AG09319 (cell line): ENCODE measurements at places on chromosomes 4 and X.

- DNase-seq: no peak
Observed at GRCh38 chr4:72661830-72662229, 92.8 kb upstream of the ADAMTS3 start.

DNA sequence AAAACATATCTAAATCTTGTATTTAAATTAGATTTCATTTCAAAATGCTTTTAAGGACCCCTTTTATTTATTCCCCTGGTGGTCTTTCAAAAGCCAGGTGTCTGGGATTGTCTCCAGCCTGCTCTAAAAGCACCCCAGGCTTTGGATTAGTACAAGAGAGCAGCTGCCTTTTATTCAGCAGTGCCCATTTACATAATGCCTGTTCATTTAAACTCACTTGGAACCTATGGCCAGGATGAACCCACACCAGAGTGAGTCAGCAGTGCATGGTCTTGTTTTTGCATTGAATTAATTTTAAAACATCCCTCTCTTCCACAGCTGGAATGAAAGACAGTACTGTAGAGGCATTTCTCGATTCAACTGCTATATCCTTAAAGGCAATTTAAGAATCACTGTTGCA, 64.1 kb upstream of the TENM3 start:
- DNase-seq: no peak

DNA sequence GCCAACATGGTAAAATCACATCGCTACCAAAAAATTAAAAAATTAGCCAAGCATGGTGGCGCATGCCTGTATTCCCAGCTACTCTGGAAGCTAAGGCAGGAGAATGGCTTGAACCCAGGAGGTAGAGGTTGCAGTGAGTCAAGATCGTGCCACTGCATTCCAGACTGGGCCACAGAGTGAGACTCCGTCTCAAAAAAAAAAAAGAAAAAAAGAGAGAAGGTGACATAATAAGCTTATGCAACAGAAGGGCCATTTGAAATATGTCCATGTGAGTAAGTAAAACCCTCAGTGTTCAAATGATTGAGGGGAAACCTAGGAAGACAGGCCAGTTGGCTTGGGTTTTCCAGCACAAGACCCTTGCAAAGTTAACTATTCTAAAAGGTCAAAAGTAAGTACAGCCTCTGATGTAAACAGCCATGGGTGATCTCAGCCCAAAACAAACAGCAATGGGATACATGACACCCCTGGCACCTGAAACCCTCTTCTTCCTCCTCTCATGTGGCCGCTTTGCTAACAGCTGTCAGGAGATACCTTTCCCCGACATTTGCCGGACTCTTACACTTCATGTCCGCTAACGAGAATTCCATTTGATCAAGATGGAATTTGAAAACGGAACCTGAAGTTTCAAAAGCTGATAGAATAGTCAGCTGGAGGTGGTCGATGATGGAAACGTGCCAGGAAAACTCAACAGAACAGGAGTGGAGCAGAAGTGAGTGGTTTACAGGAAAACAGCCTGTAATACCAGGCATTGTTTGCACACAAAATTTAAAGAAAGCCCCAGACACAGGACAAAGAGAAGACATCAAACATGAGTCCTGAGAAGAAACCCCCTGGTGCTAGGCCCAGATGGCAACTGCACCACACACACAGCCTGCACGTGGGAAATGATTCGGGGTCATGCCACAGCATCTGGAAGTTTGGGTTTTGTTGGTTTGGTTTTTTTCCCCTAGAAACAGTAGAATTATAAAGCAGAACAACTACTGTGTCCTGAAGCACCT, 93.0 kb upstream of the STS start:
- no peak for DNase-seq

DNA sequence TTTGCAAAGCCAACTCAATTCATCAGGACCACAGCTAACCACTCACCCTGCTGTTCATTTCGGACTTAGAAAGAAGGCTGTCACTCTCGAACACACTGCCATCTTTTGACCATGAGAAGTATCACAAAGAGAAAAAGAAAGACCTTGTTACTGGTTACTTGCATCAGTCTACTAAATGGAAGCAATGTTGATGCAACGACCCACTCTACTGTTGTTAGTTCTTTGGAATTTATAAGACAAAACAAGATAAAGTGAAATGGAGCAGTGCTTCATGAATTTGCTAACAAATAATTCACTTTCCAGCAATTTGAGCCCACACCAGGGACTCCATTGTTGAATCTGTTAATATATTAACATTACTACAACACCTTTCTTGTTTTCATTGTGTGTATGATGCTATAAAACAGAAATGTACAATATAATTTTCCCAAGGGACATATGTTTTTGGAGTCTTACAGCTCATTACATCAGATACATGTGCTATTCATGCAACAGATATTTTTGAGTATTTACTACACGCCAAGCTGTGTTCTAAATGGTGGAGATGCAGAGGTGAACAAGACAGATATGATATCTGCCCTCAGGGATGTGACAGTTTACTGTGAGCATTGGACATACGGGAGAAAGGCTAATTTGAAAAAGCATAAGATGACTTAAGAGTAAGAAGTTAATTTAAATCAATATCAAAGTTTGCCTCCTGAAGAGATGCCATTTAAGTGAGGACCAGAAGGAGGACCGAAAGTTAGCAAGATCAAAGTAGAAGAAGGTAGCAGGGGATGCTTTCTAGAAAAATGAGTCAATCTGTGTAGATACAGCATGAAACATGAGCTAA, 87.2 kb downstream of the AREG start:
- peak; percentile 80 for DNase-seq

GRCh38 chr4:80423553-80424224, 88.2 kb downstream of the CFAP299 start:
- DNase-seq: no peak

GRCh38 chr4:182564724-182565369, 321.6 kb downstream of the TENM3 start:
- DNase-seq: no peak

DNA sequence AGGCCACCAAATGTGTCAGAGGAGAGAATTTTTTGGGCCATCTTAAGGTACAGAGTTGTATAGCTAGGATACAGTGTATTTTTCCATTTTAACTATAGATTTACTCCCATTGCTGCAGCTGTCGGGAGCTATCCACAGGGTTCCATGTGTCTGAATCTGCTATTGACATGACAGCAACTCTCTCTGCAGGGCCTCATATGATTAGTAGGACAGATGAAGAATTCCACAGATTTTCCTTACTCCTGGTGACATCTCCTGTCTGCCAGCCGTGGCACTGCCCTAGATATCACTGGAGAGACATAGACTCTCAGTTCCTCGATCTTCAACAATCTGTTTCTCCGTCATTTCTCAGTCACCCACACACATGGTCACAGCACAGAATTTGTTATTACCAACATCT, 86.5 kb downstream of the SPCS3 start:
- DNase-seq: no peak

DNA sequence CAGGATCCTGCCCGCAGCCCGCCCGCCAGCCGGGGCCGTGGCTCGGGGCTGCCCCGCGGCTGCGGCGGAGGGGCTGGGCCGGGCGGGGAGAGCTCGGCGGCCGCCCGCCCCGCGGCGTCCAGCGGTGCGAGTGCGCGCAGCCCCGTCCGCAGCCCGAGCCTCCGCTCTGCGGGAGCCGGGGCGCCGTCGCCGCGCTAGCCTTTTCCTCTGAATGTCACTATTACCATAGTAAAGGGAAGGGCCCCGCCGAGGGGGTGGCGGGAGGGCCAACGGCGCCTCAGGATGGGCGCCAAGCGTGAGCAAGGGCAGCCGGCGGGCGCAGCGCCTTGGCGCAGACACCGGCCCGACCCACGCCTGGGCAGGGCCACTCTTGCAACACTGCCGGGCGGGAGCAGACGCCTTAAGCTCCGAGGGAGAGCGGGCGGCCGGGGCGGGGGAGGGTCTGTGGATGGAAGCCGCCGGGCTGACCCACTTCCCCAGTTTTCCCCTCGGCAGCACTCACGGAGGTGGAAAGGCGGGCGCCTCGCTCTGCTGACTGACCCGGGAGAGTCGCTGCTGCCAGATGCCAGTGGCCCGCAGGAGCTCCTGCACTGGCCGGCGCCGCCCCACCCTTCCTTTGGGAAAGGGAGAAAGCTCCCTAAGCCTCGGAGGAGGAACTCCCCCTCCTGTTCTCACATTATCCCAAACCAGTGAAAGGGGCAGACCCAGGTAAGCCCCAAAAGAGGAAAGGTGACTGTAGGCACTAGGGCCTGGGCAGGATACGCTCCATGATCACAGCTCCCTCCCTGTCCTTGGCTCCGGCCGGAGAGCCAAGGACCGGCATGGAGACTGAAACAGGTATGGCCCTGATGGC, 329.4 kb downstream of the HNRNPD start:
- no peak for DNase-seq

DNA sequence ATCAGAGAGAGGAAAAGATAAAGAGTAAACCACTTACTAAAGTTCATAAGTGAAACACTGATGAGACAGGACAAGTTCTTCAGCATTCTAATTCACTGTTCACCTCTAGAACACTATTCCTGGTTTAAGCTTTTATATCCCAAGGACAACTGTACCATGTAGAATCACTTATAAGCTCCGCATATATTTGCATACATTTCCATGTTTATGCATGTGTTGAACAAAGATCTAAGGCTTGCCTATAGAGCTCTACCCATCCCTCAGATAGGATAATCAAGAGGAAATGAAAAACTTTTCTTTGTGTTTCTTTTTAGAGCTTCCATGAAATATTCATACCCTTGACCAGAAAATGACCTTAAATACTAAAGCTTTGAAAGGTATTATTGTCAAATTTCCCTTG, 156.9 kb upstream of the BMP3 start:
- no peak for DNase-seq

DNA sequence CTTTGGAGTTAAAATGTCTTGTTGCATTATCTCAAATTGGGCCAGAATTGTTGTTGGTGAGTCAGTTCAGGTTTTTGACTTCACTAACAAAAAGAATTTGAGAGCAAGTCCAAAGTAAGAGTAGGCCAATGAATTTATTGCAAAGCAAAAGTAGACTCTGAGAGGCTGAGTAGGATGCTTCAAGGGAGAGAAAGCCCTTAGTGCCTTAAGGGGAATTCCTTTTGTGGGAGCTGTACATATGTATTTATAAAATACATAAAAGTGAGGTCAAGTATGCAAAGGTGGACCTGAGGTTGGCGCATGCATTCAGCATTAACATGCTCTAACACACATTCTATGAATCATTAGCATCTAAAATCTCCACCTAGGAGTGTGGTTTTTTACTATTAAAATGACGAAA, 565.4 kb downstream of the GRXCR1 start:
- no peak for DNase-seq

DNA sequence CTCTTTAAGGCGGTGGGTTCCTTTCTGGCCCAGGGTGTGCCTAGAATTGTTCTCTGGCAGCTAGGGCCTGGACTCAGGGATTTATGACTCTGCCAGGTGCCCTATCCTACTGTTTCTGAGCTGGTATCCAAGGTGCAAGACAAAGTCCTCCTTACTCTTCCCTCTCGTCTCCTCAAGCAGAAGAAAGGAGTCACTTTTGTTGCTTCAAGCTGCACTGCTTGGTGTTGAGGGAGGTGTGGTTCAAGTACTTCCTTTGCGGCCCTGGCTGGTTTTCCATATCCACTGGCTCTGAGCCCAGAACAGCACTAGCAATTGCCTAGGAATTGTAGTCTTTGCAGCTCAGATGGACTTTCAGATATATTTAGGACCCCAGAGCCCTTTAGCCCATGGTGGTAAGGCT, 39.3 kb downstream of the RTL3 start:
- DNase-seq: no peak

GRCh38 chr4:88007304-88008121, at the start of gene PKD2:
Gene PKD2, plus strand, starts transcription at chr4:88007635. Its CDS starts 99 bp downstream, at chr4:88007734.
- peak; percentile 50 for DNase-seq

DNA sequence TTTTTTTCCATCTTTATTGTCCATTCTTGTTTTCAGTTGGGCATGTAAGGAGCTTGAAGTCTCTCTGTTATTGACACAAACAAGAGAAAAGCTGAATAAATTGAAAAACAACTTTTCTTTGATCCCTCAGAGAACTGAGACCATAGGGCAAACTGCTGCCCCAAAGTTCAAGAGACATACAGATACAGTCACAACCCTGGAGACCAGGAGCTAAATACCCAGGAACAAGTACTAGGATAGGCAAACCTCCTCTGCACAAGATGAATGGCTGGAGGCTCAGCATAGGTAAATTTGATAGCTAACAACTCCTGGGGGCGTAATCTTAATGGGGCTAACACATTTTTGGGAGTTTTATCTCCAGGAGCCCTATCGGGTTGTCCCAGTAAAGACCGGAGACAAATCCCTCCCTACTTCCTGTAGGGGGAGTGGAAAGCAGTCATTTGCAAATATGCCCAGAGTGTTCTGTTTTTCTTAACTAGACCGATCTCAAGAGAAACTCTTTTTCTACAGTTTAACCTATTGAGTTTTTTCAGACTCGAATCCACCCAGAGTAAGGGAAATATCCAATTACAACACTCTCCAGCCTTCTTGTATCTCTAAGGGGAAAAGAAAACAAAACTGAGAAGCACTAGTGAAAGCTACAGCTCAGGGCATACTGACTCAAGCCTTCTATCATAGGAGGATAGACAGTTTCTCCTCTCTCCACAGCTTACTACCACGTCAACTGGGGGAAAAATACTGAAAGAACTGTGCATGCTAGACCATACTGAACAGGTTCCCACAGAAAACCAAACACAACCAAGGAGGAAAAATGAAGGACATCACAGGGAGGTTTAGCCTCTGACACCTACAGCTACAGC, 23.1 kb downstream of the MAGEA8 start:
- DNase-seq: no peak

GRCh38 chr4:83171436-83172039, 57.0 kb upstream of the PLAC8 start:
- DNase-seq: no peak

DNA sequence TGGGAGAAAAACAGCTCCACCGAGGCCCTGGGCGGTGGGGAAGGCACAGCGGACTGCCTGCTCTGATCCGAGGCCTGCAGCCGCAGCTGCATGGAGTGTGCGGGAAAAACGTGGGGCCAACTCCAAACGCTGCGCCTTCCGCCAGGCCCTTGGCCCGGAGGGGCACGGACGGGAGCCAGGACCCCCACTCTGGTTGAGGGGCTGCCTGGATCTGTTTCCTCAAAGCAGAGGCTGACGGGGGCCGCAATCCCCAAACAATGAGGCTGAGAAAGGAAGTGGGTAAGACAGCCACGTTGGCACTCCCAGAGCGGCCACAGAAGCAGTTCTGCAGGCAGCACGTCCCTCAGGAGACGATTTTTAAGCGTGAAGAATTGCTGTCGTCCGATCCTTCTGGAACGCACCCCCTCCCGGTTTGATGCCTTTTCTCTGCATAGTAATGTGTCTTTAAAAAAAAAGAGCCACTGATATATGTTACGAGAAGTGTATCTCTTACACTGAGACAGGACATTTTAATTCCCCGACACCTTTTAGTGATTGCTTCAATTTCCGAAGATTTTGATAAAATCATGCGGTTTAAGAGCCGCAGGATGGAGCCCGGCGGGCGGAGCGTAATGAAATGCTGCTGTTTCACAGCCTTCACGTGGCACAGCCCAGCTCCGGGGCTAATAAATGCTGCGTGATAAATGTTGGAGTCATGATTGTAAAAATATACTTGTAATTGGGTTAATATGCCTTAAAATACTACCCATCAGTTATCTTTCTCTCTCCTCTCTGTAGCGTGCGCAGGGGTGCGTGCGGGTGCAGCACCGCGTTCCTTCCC, 85.7 kb downstream of the FAM53A start:
- no peak for DNase-seq

GRCh38 chr4:70712604-70713452, 8.9 kb upstream of the RUFY3 start:
- DNase-seq: no peak
